ENCODE measurements at places on chromosomes 2 and 18. TPM values are rescaled to one million over a fixed set of nuclear protein-coding genes. Genes with fewer than 3 reads are reported as not detected.
A peak's percentile ranks its signal among the peaks of the same experiment; 100 is the strongest.

The SMYD1 gene
- total RNA-seq, result not detected

DNA sequence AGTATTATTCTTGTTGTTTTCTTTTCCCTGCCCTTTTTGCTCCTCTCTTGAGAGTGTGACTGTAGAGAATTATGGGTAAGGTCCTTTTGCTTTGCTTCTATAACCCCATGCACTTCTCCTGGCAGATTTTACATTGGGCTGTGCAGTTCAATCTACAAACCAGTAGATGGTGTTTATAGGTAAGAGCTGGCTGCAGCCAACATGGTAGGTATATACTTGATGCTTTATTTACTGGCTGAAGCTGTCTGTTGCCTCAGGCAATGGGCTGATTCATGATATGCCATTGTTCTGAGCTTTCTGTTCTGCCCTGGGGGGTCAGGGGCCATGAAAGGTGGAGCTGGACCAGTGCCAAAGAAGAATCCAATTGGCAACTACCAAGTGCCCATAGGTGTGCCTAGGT is 48.3 kb upstream of the MYL1 start:
- H3K36me3 ChIP-seq, result no peaks in the 10 kb centered on the region
- DNase-seq, result no peak
- H3K27me3 ChIP-seq, result no peaks in the 10 kb centered on the region
- no peak overlapping the region for H3K4me3 ChIP-seq
- H3K27ac ChIP-seq, result no peak overlapping the region

DNA sequence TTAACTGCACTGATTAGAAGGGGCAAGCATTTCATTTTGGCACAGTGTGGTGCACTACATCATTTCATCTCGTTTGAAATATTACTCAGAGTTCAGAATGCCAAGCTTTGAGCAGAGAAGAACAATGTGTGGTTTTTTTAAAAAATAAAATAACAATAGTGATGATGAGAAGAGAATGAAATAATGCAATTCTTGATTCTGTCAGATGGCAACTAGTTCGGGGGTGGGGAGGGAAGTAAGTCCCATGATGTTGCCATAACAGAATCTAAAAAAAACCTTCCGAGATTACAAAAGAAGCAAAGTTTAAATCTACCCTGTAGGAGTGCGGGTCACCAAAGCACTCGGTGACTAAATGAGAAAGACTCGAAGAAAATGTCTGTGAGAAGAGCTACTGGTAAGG is 490.4 kb downstream of the NR4A2 start:
- peaks cover 3% of the 10 kb centered on the region for H3K4me1 ChIP-seq
- no peak overlapping the region for H3K4me3 ChIP-seq
- no peak overlapping the region for H3K27ac ChIP-seq
- DNase-seq, result no peak

- DNase-seq, result no peak
- H3K27me3 ChIP-seq, result no peaks in the 10 kb centered on the region
- H3K36me3 ChIP-seq, result peaks cover 3% of the 10 kb centered on the region
- H3K4me1 ChIP-seq, result no peaks in the 10 kb centered on the region
These were observed 260.9 kb upstream of the CWC22 start for GRCh38 chr2:180268006-180268405.

- no peaks in the 10 kb centered on the region for H3K36me3 ChIP-seq
- H3K27ac ChIP-seq, result peak overlapping the region; percentile 51
- peaks cover 12% of the 10 kb centered on the region for H3K27me3 ChIP-seq
- no peak for DNase-seq
These were observed 43.4 kb upstream of the SMAD7 start for GRCh38 chr18:48994044-48994651.
